Psoas muscle (tissue), 8 donors: ENCODE measurements at places on chromosomes 12 and 14.

GRCh38 chr14:94946244-94946643, 176.3 kb upstream of the GSC start:
- DNase-seq = no peak

GRCh38 chr14:80427101-80427500, 215.8 kb upstream of the DIO2 start:
- DNase-seq = no peak

DNA sequence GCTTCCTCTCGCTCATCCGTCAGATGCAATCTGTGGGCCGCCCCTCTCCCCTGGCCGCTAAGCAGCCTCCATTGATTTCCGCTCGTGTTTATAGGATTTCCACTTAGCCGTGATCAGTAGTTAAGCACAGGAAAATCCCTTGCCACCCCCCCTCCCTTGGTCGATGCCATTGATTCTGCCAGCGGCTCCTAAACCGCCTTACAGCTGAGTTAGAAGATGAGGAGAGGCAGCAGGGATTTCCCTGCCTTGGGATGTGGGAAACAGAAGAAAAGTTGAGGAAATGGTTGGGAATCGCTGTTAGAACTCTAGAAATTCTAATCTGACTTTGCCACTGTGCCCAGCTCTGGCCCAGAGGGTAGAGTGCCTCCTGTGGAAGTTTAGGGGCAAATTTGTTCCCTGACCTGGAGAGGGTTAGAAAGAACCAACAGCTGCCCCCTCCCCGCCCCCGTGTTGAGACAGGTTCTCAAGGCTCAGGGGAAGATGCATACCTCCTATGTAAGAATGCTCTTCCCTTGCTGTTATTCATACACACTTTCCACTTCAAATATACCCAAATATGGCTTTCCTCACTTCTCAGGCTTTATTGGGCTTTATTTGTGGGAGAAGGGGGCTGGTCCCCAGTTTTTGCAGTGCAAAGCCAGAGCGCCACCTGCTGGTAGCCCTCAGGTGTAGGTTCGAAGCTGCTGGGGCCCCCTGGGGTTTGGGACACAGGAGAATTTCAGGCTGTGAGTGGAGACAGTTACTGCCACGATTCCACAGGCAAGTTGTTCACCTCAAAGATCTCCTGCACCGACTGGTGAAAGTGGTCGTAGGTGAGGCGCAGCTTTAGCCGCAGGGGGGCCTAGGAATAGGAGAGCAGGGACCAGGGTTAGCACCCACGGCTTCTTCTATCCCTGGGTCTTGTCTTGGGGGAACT, 3.2 kb downstream of the THTPA start:
- peak; percentile 53 for DNase-seq

DNA sequence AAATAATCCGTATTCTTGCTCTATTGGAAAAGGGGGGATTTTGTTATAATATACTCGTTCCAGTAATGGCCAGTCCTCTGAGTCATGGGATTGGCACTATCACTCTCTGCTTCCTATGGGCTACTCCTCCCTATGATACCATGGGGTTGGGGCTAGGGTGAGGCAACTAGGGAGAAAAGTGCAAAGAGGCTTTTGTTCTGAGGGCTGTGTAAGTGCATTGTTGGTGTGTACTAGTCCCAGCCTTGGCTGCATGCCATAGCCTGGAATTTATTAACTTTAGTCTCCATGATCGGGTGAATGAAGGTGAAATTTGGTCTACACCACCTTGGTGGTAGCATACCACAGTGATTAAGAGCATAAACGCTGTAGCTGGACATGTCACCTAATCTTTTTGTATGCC, 247.6 kb downstream of the RPAP3 start:
- no peak for DNase-seq

GRCh38 chr12:90953956-90954421, 987 bp downstream of the CCER1 start:
- DNase-seq = no peak

DNA sequence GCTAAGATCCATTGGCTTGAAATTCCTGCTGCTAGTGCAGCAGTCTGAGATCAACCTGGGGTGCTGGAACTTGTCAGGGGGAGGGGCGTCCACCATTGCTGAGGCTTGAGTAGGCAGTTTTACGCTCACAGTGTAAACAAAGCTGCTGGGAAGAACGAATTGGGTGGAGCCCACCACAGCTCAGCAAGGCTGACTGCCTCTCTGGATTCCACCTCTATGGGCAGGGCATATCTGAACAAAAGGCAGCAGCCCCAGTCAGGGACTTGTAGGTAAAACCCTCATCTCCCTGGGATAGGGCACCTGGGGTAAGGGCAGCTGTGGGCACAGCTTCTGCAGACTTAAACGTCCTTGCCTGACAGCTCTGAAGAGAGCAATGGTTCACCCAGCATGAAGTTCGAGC, 191.7 kb downstream of the ALG10B start:
- DNase-seq = no peak

DNA sequence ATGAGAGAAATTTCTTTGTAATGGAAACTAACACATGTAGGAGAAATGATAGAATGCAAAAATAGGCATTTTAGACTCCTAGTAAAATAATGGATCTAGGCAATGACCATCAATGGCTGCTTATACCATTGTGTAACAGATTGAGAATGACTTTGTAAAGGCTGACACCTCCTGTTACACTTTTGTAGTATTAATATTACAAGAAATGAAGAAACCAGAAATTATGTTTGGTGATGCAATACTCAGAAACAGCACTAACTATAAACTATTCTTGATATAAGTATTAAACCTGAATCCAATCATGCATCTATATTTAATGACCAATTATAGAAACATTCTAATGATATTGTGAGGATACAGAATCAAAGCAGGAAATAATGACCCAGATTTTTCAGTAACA, 108.5 kb upstream of the CNTN1 start:
- DNase-seq = no peak

GRCh38 chr12:112606611-112607365, 184.8 kb upstream of the RPH3A start:
- DNase-seq = no peak

GRCh38 chr14:99996951-99997571, 68.2 kb upstream of the EVL start:
- no peak for DNase-seq

- DNase-seq = no peak
Measured at GRCh38 chr12:27464220-27464554, 17.7 kb downstream of the SMCO2 start.

- DNase-seq = no peak
Measured at GRCh38 chr14:70886421-70887206, 20.6 kb upstream of the PCNX1 start.

DNA sequence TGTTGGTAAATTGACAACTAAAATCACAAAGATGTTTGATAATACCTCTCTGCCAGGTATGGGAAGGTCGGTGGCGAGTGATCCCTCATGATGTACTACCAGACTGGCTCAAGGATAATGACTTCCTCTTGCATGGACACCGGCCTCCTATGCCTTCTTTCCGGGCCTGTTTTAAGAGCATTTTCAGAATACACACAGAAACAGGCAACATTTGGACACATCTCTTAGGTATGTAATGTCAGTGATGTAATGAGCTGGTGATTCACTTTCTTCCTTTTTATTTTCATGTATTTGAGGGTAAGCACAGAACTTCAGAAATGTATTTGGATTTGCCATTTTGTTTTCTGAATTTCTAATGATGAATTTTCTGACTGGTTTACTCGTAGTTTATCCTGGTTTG, 42.6 kb upstream of the LRTM2 start:
- no peak for DNase-seq

DNA sequence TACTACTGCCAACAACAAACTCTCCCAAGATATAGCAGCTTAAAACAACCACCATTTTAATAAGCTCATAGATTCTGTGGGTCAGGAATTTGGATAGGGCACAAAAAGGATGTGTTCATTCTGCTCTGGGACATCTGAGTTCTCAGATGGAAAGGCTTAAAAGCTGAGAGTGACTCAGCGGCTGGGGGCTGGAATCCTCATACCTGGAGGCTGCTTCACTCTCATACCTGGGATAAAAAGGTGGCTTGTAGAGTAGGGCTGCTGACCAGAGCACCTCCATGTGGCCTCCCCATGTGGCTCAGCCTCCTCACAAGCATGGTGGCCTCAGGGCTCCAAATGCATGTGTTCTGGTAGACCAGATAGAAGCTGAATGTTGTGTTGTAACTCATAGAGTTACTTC, 20.2 kb upstream of the PELI2 start:
- no peak for DNase-seq

- no peak for DNase-seq
Measured at GRCh38 chr14:74977901-74978385, 22.5 kb upstream of the PGF start.
